GF-D8 (cell line): ENCODE measurements at places on chromosomes 5 and 9.

DNA sequence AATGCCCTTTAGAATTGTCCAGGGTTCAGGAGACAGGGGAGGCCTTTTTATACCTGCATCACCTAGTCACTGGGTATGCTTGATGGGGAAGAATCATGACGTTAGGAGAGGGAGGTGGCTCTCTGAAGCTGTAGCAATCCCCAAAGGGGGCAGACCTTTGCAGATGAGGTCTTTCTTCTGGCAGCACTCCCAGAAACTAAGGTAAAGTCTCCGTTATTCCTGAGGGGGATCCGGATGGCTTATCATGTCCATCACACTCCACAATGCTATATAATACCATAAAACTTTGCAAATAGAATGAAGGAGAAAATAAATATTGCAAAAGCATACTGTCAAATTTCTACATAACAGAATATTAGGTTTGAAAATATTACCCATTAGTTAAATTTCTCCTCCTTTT, 21.5 kb upstream of the CAST start:
- no peak for DNase-seq

DNA sequence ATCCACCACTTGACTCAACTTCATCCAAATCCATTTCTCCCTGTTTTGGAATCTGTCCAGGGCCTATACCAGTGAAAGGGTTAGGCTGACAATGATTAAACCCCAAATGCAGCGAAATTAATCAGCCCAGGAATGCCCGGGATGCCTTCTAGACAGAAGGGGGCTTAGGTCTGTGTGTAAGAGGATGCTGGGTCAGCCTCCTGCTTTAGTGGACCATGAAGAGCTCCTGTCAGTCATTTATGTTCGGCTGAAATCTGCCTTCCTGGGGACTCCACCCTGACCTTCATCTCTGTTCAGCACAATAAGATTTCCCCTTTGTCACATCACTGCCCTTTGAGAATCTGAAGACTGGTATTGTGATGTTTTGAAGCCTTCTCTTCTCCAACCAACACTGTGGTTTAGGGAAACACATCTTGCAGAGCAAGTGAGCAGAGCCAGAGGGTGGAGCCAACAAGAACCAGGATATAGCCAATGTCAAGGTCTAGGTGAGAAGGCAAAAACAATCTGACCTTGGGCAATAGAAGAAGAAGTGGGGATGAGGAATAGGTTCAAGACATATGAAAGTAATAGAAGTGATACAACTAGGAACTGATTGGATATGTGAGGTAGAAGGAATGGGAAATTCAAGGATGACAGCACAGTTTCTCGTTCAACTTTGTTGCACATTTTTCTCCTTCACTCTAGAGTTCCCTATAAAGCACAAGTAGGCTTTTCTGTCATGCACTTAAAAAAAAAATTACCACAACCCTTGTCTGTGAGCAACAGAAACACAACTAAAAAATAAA, 234.4 kb downstream of the ARHGAP26 start:
- no peak for DNase-seq

GRCh38 chr5:167228134-167228533, 1063.3 kb upstream of the WWC1 start:
- no peak for DNase-seq

- no peak for DNase-seq
These were observed 13.3 kb upstream of the PITX1 start for GRCh38 chr5:135047347-135047695.

DNA sequence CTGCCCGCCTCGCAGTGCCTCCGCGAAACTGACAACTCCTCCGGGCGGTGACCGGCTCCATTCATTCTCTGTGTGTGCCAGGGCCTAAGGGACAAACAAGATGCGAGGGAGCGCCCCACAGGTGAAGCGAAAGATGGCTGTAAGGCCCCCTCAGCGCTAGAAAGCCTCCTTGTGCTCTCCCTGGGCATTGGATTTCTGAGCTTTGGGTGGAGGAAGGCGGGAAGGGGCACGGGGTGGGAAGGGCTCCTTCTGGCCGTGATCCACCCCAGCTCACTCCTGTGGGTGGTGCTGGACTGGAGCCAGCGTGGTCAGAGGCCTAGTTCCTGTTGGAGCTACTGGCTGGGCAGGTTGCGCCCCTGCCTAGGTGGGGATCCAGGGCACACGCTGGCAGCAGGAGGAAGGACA, 943 bp downstream of the GALNT12 start:
- no peak for DNase-seq

DNA sequence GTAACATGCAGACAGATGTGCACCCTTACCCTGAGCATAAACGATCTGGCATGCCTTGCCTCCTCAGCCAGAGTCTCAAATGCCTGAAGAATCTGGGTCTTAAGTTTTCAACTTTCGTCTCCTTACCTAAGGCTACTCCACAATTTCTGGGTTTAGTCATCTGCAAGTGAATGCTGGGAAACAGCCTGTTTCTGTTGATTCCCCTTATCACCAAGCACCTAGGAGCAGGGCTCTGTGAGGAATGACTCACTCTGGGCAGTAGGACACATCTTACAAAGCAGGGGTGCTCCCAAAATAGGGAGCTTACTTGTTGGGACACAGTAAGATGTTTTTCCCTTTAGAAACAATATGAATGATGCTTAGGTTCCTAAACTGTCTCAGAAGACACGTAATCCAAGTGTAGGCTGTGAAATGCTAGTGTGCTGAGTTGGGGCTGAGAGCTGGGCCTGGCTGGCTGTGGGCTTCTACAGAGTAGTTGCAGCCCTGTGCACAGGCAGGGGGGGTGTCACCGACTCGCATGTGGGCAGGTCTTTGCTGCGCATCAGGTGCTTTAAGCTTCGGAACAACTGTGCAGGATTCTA, 58.0 kb downstream of the DAP start:
- no peak for DNase-seq

GRCh38 chr9:109476642-109477257, 21.4 kb downstream of the PTPN3 start:
- no peak for DNase-seq

GRCh38 chr9:72912476-72913381, 40.1 kb downstream of the ALDH1A1 start:
- no peak for DNase-seq

- DNase-seq, result no peak
These were observed 47.5 kb upstream of the TLE4 start for GRCh38 chr9:79524266-79524665.

DNA sequence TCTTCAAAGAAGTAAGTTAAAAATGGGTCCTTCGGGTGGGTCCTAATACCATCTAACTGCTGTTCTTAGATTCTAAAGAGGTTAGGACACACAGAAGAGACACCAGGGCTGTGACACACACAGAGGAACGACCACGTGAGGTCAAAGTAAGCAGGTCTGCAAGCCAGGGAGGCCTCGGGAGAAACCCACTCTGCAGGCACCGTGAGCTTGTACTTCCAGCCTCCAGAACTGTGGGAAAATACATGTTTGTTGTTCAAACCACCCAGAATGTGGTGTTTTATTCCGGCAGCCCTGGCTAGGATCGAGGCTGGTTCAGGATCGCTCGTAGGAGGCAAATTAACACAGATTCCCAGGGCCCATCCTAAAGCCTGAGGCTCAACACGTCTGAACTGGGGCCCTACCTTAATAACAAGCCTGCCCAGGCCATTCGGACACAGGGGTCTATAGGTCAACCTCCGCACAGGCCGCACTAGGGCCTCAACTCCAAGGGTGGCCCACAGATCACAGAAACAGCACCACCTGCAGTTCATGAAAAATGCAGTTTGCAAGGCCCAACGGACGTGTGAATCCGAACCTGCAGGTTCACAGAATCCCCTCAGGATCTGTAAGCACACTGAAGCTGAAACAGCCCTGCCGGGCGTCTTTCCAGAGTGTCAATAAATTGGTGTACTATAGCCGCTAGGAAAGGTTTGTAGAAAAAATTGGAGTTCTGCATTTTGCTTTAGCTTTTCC, 7.1 kb downstream of the MED10 start:
- DNase-seq, result no peak

GRCh38 chr9:116646661-116647514, 40.2 kb upstream of the TRIM32 start:
- no peak for DNase-seq

GRCh38 chr5:135950611-135951010, 4.2 kb downstream of the LECT2 start:
- no peak for DNase-seq

DNA sequence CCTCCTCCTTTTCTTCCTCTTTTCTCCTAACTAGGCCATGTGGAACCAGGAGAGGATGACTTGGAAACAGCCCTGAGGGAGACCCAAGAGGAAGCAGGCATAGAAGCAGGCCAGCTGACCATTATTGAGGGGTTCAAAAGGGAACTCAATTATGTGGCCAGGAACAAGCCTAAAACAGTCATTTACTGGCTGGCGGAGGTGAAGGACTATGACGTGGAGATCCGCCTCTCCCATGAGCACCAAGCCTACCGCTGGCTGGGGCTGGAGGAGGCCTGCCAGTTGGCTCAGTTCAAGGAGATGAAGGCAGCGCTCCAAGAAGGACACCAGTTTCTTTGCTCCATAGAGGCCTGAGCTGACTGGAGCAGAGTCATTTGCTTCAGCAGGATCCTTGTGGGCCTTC, 13.7 kb downstream of the NUDT2 start:
- DNase-seq, result no peak

- DNase-seq, result no peak
These were observed 294.0 kb downstream of the SEC61B start for GRCh38 chr9:99515895-99516656.

- DNase-seq, result peak; percentile 14
These were observed 68.4 kb downstream of the ANKRD33B start for GRCh38 chr5:10632110-10632761.

DNA sequence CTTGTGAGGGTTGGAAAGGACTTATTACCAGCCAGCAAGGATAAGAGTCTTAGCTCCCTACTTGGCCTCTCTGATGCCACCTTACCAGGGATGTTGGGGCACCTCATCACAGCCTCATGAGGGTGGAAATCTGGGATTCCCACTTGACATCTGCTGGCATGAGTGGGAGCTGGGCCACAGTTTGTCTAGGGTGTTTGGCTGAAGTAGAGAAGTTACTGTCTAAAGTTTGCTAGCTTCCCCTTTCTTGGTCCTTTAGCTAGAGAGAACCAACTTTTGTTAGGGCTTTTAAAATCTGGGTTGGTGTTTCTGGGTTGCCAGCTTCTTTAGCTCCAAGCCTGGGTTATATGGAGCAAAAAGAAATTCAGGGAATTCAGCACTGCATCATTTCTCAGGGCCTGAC, 57.5 kb upstream of the GNA14 start:
- no peak for DNase-seq

GRCh38 chr5:153797484-153797883, 241.2 kb downstream of the FAM114A2 start:
- DNase-seq, result no peak
